ENCODE measurements at places on chromosomes 6 and 20. TPM values are rescaled to one million over a fixed set of nuclear protein-coding genes. Genes with fewer than 3 reads are reported as not detected.

Gene TBPL1
- 33.9 TPM for total RNA-seq

Gene CD40
- 1.3 TPM for total RNA-seq

Gene SPTLC3
- 0.16 TPM for total RNA-seq

Gene MLIP
- not detected for total RNA-seq

Gene SYNCRIP
- 105 TPM for total RNA-seq

Gene TFAP2A
- 0.21 TPM for total RNA-seq

Gene SNAP25
- 1.6 TPM for total RNA-seq

Gene MAP3K5
- 21.7 TPM for total RNA-seq

DNA sequence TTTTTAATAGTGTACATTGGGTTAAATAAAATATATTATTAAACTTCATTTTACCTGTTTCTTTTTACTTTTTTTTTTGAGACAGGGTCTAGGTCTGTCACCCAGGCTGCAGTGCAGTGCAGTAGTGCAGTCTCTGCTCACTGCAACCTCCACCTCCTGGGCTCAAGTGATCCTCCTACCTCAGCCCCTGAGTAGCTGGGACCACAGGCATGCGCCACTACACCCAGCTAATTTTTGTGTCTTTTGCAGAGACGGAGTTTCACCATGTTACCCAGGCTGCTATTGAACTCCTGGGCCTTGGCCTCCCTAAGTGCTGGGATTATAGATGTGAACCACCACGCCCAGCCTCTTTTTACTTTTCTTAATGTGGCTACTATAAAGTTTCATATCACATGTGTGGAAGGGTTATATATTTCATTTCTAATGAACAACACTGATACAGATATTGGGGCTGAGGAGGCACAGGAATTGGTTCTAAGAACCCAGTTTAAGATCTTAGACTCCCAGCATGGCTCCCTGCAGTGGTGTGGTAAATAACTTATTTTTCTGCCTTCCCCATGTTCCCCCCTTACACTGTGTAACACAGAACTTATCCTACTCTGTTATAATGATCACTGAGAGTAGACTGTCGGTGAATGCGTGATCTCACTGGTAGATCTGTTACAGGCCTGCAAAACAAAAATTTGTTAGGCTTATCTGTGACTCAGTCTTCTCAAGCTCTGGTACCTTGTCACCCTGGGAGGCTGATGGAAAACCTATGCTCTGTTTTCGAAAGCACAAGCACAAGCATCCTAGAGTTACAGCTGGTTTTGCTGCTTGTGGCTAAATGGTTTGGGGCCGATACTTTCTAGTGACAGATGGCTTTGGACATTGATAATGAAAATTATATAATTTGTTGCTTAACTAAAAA, 5.8 kb upstream of the ATXN1 start:
- H3K4me3 ChIP-seq = no peak overlapping the region
- H3K27me3 ChIP-seq = no peaks in the 10 kb centered on the region
- H3K27ac ChIP-seq = peak overlapping the region; percentile 39

- no peak for DNase-seq
- no peak overlapping the region for H3K4me3 ChIP-seq
- H3K4me1 ChIP-seq = peaks cover 32% of the 10 kb centered on the region
- peak overlapping the region; percentile 43 for H3K27ac ChIP-seq
Observed at GRCh38 chr6:37004044-37004980, 1.1 kb upstream of the FGD2 start.

DNA sequence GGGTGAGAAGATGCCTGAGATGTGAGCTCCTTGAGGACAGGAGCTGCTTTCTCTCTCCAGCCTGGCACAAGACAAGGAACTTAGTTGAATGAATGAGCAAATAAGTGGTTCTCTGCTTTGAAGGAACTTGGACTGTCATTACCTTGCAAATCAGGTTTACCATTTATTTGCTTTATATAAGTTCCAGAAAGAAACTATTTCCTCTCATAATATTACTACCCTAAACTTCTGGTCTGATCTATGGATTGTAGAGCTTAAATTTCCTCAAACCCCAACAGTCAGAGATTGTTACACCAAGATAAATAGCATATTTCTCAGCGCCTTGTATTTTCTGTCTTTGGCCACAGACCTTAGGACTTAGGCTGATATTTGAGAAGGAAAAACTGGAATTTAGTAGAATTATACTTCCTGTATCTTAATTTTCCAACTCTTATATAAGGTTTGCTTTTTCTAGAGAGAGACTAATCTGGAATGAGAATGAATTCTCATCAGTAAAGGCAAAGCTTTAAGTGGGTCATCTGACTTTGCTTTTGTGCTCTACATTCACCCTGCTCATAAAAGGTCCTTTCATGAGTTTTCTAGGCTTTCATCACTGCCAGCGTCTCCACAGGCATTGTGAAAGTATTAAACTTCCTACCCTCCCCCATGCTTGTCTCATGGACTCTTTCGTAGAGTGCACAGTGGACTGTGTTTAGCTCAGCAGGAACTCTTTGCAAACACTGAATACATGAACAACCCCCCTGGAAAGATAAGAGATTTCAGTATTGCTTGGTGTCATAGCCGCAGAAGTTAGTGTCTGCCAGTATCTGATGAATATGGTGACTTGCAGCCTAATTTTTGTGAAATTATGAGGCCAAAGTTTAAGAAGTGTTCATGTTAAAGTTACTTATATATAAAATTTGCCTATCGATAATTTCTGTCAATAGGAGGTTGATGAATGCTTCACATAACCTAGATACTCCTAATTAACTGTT, 74.0 kb downstream of the PTPRA start:
- no peak for DNase-seq
- H3K36me3 ChIP-seq = peaks cover 21% of the 10 kb centered on the region
- H3K27ac ChIP-seq = no peak overlapping the region
- peaks cover 2% of the 10 kb centered on the region for H3K4me1 ChIP-seq

- H3K4me1 ChIP-seq = no peaks in the 10 kb centered on the region
- no peak overlapping the region for H3K4me3 ChIP-seq
- H3K27ac ChIP-seq = no peak overlapping the region
- H3K36me3 ChIP-seq = no peaks in the 10 kb centered on the region
- no peaks in the 10 kb centered on the region for H3K27me3 ChIP-seq
Observed at GRCh38 chr6:113733381-113733780, 123.8 kb upstream of the MARCKS start.

GRCh38 chr20:31602779-31603441, 2.2 kb upstream of the ID1 start:
- peak; percentile 91 for DNase-seq
- H3K27me3 ChIP-seq = peaks cover 65% of the 10 kb centered on the region

GRCh38 chr20:36845288-36845971, 30.5 kb upstream of the TLDC2 start:
- DNase-seq = no peak
- no peak overlapping the region for H3K4me3 ChIP-seq
- H3K27me3 ChIP-seq = no peaks in the 10 kb centered on the region
- no peak overlapping the region for H3K27ac ChIP-seq
- H3K36me3 ChIP-seq = no peaks in the 10 kb centered on the region

- peak overlapping the region; percentile 57 for H3K4me3 ChIP-seq
- peak overlapping the region; percentile 61 for H3K27ac ChIP-seq
Observed at GRCh38 chr6:14371530-14371929, 254.0 kb downstream of the CD83 start.

- H3K27me3 ChIP-seq = no peaks in the 10 kb centered on the region
- no peak overlapping the region for H3K4me3 ChIP-seq
- H3K4me1 ChIP-seq = peaks cover 15% of the 10 kb centered on the region
Observed at GRCh38 chr6:79066828-79067227, 11.2 kb downstream of the PHIP start.

- no peak overlapping the region for H3K27ac ChIP-seq
- no peak overlapping the region for H3K4me3 ChIP-seq
- peak; percentile 56 for DNase-seq
- H3K36me3 ChIP-seq = peaks cover 1% of the 10 kb centered on the region
- peaks cover 19% of the 10 kb centered on the region for H3K4me1 ChIP-seq
Observed at GRCh38 chr6:12182676-12183075, 107.5 kb upstream of the EDN1 start.

- H3K36me3 ChIP-seq = peaks cover 27% of the 10 kb centered on the region
- no peaks in the 10 kb centered on the region for H3K27me3 ChIP-seq
- peak overlapping the region; percentile 36 for H3K4me3 ChIP-seq
- H3K4me1 ChIP-seq = peaks cover 11% of the 10 kb centered on the region
- DNase-seq = peak; percentile 76
Observed at GRCh38 chr6:149211046-149211571, 106.4 kb upstream of the TAB2 start.

DNA sequence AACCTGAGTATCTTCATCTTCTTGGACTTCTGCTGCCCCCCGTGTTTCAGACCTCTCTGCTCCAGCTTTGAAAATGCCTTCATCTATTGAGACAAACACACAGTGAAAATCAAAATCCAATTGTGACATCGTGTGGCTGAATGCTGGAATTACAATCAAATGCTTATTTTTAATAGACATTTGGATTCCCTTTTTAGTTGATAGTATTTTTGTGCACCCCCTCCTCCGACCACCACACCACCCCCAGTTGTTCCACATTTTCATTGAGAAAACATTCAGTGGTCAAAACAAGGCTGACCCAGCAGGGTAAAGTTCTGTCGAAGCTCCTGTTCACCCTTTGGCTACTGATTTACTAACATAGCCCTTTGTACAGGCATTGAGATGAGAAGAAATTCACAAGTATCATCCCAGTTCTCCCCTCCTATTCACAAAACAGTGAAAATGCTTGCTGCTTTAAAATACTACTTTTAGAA, 79.0 kb downstream of the NRSN1 start:
- H3K4me1 ChIP-seq = no peaks in the 10 kb centered on the region
- H3K36me3 ChIP-seq = no peaks in the 10 kb centered on the region
- H3K27me3 ChIP-seq = peaks cover 9% of the 10 kb centered on the region

DNA sequence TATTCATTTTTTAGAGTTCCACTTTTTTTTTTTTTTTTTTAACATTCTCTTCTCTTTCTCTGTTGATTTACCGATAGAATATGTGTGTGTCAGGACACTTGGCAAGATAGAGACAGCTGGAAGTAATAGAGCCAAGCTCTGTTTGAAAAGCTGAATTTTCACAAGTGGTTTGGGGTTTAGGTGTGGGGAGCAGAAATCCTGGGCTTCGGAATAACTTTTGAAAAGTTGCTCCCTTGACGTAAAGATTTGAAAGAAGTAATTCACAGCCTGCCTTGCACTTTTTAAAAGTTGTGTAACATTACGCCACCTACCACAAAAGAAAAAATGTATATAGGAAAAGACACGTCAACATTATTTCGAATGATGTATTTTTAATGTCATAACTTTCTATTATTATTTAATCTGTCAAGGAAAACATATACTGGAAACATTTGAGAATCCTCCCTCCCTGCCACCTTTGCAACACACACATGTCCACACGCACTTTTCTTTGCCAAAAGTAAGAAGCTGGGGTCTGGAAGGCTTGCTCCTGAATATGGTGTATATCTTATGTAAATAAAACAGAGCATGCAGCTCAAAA, 917.9 kb downstream of the KIF16B start:
- H3K36me3 ChIP-seq = no peaks in the 10 kb centered on the region
- no peaks in the 10 kb centered on the region for H3K27me3 ChIP-seq
- no peaks in the 10 kb centered on the region for H3K4me1 ChIP-seq
- H3K27ac ChIP-seq = no peak overlapping the region
- DNase-seq = no peak

GRCh38 chr20:766906-767305, 1.4 kb downstream of the SLC52A3 start:
- H3K36me3 ChIP-seq = no peaks in the 10 kb centered on the region
- peaks cover 10% of the 10 kb centered on the region for H3K27me3 ChIP-seq
- H3K4me3 ChIP-seq = no peak overlapping the region
- H3K27ac ChIP-seq = no peak overlapping the region
- no peak for DNase-seq

- H3K27ac ChIP-seq = no peak overlapping the region
- H3K36me3 ChIP-seq = no peaks in the 10 kb centered on the region
- H3K4me1 ChIP-seq = no peaks in the 10 kb centered on the region
- H3K4me3 ChIP-seq = no peak overlapping the region
Observed at GRCh38 chr6:17501982-17502704, 98.0 kb upstream of the FAM8A1 start.

DNA sequence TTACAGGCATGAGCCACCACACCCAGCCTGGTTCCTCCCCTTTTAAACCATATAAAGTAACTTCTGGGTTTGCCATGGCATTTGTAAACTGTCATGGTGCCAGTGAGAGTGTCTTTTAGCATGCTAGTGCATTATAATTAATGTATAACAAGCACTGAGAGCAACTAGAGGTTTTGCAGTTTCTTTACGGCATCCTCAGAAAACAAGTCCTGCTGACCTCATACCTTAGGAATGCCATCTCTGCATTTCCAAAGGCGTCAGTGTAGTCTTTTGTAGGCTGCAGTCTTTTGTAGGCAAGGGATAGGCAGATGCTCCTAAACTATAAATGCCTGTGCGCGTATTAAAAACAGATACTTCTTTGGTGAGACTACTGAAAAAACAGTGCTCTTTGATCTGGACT, 75.0 kb upstream of the EZR start:
- no peaks in the 10 kb centered on the region for H3K36me3 ChIP-seq
- DNase-seq = no peak

DNA sequence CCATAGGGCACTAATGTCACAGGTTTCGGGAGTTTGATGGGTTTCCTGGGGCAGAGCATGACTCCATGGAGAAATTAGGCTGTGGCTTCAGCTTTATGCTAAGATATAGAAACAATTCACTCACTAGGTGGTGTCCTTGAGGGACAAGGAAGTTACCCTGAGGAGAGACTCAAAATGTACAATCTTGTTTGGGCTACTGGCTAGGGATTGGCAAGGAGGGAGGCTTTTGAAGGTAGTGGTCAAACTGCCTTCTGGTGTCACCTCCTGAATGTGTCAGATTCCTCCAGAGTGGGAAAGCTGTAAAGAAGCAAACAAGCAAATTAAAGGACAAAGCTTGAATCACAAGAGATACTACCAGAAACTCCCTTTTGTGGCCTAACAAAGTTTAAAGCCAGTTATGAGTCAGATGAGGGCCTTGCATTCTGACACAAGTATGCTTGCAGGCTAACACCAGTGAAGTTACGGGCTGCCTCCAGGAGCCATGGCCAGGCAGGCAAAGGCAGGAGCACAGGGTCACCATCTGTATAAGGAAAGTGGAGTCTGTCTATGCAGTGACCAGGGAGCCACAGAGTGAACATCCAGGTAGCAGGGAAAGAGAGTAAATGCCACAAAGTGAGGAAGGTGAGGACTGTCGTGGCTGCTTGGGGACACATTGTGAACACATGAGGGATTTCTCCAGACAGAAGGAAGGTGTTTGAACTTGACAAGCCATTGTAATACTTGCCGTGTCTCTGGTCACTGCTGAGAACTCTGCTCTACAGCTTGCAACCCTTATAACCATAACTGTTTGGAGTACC, 107.7 kb upstream of the DTNBP1 start:
- H3K4me1 ChIP-seq = peaks cover 18% of the 10 kb centered on the region
- no peak overlapping the region for H3K4me3 ChIP-seq
- peak overlapping the region; percentile 75 for H3K27ac ChIP-seq
- H3K27me3 ChIP-seq = no peaks in the 10 kb centered on the region
- H3K36me3 ChIP-seq = peaks cover 1% of the 10 kb centered on the region
- peak; percentile 42 for DNase-seq

GRCh38 chr6:149129371-149130077, 188.0 kb upstream of the TAB2 start:
- no peaks in the 10 kb centered on the region for H3K27me3 ChIP-seq
- H3K4me1 ChIP-seq = peaks cover 78% of the 10 kb centered on the region
- DNase-seq = no peak
- peaks cover 43% of the 10 kb centered on the region for H3K36me3 ChIP-seq
- H3K4me3 ChIP-seq = no peak overlapping the region

- H3K27ac ChIP-seq = no peak overlapping the region
- H3K4me3 ChIP-seq = no peak overlapping the region
- no peak for DNase-seq
- no peaks in the 10 kb centered on the region for H3K27me3 ChIP-seq
Observed at GRCh38 chr6:158780988-158781691, 38.0 kb downstream of the EZR start.

- no peaks in the 10 kb centered on the region for H3K36me3 ChIP-seq
- no peak overlapping the region for H3K4me3 ChIP-seq
- peaks cover 7% of the 10 kb centered on the region for H3K27me3 ChIP-seq
- DNase-seq = no peak
- H3K27ac ChIP-seq = no peak overlapping the region
Observed at GRCh38 chr20:44701118-44701857, 13.9 kb upstream of the CCN5 start.
